Stimulated activated CD8-positive, alpha-beta memory T cell treated with anti-CD3 and anti-CD28 coated beads, Interleukin-4, amount 100 ng/mL, for 1 hour (primary cell): ENCODE measurements at places on chromosomes 4 and X.

DNA sequence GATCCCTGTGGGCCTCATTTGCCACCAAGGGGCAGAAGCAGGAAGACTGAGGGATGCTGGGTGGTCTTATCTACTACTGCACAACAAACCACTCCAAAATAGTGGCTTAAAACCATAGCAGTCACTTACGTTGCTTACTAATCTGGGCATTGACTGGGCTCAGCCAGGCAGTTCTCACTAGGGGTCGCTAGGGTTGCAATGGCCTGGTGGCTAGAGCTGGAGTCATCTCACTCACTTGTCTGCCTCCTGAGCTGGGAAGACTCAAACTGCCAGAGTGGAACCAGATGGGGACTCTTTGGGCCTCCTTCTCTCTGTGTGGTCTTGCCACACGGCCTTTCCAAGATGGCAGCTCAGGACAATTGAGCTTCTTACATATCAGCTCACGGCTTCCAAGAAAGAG lies 216.3 kb upstream of the BCOR start:
- no peak for DNase-seq

- DNase-seq, result no peak
Observed at GRCh38 chr4:82666970-82667665, 105.3 kb upstream of the TMEM150C start.

DNA sequence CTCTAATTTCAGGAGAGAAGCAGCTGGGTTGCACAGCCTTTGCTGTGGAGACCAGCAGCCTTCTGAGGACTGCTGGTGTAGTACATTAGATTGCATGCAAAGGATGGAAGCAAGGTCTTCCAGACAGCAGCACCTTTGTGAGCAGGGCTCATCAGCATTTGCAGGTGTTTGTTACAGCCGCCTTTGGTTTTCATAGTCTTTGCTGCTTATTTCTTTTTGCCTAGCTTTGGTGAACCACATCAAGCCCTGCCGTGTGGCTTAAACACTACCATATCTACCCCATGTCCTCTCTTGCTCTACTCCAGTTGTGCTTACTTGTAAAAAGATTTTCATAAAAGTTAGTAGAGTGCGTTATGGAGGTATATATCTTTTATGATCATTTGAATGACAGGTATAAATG lies 57.5 kb downstream of the MTM1 start:
- no peak for DNase-seq

- DNase-seq, result no peak
Observed at GRCh38 chrX:125436855-125437254, 117.2 kb downstream of the TEX13C start.

GRCh38 chr4:110705440-110705782 lies 82.5 kb upstream of the PITX2 start:
- no peak for DNase-seq

GRCh38 chr4:131046821-131047220 lies 1950.9 kb downstream of the C4orf33 start:
- no peak for DNase-seq

GRCh38 chrX:54271664-54272063 lies 86.2 kb downstream of the WNK3 start:
- no peak for DNase-seq

GRCh38 chr4:64857815-64858214 lies 448.6 kb upstream of the TECRL start:
- DNase-seq, result no peak

DNA sequence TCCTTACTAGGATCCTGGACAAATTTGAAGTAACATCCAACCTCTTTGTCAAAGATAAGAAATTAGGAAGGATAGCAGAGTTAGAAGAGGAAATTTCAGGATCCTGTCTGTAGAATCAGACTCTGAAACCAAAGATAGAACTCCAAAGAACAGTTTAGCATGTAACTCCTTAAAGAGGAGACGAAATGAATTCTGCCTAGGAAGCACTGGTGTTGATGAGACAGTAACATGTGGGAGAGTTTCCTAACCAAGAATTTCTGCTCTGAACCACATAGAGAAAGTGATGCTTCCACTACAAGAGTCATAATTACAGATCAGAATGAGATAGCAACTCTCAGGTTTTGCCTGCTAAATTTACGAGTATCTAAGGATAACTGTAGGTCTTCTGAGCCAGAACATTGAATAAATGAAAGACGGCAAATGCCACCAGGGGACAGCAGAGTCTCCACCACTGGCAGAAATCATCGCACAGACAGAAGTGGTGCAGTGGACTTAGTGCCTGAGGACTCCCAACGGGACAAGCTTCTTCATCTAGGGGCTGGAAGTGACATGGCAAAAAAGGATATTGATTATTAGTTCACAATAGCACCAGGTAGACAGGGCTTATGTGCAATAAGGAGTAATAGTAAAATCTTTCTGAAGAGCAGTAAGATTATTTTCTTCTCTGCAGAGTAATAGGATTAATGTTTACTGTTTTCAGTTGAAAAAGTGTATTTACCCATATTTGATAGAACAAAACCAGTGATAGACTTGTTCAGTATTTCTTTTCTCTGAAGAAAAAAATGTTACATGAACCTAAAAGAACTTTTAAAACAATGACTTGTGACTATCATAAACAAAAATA lies 6.7 kb upstream of the PPID start:
- no peak for DNase-seq

DNA sequence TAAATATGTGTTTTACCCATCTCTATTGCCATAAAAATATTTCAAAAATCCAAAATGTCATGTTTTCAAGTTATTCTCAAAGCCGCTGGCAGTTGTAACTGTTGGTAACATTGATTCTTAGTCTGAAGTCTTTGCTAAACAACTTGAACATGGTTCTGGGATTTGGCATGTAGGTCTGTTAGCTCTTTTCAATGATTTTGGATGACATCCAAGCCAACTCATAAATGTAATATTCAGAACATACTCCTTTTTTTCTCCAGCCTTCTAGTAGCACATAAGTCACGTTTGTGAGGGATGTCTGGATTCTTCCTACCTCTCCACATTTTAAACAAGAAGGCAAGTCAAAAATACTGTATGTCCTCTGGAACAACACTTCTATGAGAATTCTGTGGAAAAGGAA lies 305.3 kb downstream of the PRR32 start:
- DNase-seq, result no peak

GRCh38 chrX:3271834-3272186 lies 74.6 kb downstream of the MXRA5 start:
- no peak for DNase-seq

GRCh38 chr4:125677665-125678307 lies 363.0 kb downstream of the FAT4 start:
- no peak for DNase-seq

- no peak for DNase-seq
Observed at GRCh38 chr4:94803181-94803580, 45.4 kb downstream of the BMPR1B start.

DNA sequence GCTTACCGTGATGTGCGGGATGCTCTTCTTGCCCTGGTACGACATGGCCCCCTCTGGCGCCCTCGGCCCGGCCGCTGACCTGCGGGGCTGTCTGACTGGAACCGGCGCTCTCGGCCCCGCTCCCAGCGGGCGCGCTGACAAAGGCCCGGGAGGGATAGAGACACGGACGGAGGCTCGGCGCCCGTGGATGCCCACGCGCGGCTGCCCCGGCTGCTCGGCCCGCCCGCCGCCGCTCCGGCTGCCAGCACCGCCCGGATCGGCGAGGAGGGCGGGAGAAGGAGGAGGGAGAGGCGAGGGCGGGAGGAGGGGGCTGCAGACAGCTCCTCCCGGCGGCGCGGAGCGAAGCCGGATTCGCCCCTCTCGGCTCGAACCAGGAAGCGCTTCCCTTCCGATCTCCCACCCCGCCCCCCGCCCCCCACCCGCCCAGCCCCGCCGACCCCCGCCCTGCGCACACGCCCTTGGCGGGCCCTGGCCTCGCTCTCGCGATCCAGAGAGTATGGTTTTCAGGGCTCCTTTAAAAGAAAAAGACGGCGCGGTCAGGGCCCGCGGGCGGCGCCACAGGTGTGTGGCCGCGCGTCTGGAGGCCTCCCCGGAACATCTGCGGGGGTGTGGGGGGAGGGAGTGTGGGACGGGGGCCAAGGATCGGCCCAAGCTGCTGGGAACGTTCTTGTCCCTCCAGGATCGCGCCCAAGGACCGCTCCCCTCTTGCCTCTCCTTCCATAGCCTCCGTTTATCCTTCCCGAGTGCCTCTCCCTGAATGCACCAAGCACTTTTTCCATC lies 4.5 kb downstream of the CRMP1 start:
- DNase-seq, result no peak

DNA sequence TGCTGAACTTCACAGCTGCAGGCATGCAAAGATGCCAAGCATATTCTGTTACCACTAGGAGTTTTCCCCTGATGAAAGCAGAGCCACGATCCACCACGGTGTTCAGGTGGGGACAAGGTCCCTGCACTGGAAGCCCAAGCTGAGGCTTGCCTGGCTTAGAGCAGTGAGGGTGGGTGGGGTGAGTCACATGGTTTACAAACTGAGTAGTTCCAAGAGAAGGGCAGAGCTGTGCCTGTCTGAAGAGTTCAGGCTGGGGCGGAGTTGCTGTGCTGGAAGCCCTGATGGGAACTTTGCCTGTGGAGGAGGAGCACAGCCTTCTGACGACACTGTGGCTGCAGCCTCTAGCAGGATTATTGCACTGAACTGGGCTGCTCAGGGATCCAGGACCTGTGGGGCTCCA lies 45.5 kb downstream of the FAM9B start:
- no peak for DNase-seq

DNA sequence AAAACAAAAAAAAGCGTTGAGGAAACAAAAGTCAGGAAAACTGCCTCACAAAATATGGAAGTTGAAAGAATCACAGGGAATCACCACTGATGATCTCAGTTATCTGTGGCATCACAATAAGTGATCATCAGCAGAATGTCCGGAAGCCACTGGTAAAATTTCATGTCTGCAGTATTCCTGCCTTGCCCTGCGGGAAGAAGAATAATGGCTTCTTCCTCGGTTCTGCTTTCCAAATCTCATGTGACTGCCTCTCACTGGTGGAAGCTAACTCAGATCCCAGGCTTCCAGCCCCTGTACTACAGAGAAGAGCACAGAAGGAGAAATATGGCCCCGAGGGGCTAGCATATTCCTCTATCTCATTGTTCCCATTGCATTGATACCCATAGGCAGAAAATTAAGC lies 12.7 kb upstream of the ZNF330 start:
- DNase-seq, result no peak

DNA sequence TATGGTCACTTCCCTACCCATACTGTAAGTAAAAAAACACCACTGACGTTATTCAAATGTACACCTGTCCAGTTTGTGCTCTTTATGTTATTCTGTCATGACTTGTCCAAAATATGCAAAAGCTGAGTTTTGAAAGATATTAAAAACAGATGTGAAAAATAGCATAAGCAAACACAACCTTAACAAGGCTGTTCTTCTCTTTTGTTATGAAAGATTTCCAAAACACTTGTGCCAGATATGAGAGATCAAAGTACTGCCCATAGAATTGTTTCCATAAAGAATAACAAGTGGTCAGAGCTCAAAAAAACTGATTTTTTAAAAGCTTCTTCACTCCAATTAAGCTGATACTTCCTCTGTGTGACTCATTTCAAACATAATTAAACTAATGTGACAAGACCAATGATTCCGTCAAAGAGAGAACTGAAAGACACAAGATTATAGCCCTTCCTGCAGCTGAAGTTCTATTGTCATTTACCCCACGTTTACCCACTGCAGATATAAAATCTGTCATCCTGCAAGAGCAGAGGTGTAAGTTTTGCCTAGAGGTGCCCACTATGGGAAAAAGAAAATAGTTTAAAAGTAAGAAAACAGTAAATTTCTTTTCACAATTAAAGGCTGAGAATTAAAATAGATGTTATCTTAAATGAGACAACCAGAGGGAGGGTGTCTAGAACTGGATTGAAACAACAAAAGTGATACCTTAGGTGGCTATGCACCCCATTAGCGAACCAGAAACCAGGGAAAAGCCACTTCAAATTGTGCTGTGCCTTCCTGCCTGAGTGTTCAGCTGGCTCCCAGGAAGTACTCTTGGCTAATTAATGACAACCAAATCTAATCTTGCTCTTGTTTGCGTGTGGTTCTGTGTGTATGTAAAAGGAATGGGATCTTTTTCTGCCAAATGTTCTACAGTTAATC lies 30.1 kb downstream of the RASSF6 start:
- DNase-seq, result no peak

DNA sequence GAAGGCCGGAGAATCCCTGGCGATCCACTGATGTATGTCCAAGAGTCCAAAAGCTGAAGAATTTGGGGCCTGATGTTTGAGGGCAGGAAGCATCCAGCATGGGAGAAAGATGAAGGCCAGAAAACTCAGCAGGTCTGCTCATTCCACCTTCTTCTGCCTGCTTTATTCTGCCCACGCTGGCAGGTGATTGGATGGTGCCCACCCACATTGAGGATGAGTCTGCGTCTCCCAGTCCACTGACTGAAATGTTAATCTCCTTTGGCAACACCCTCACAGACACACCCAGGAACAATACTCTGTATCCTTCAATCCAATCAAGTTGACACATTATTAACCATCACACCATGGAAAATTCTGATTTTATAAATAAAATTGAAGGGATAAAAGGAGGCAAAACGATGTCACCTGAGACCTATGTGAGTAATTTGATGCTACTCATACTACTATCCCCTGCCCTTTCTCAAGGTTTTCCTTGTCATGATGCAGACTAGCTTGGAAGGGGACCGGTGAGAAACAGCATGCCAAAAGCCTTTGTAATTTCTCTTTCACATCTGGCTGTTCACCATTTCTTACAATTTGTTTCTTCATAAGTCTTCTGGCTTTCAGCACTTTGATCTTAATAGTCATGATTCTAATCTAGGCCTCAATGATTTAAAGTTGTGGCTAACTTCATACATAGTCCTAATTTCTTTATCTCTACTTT lies 9.7 kb upstream of the PYURF start:
- no peak for DNase-seq

DNA sequence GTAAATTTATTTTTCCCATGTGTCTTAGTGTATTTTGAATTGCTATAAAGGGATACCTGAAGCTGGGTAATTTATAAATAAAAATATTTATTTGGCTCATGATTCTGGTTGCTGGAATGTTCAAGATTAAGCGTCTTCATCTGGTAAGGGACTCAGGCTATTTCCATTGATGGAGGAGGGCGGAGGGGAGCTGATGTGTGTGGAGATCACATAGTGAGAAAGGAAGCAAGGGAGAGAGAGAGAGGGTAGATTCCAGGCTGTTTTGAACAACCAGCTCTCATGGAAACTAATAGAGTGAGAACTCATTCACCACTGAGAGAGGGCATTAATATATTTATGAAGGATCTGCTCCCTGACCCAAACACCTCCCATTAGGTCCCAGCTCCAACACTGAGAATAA lies 39.6 kb upstream of the ADGRL3 start:
- no peak for DNase-seq

GRCh38 chrX:2500091-2500802 lies 529 bp downstream of the DHRSX start:
- no peak for DNase-seq

DNA sequence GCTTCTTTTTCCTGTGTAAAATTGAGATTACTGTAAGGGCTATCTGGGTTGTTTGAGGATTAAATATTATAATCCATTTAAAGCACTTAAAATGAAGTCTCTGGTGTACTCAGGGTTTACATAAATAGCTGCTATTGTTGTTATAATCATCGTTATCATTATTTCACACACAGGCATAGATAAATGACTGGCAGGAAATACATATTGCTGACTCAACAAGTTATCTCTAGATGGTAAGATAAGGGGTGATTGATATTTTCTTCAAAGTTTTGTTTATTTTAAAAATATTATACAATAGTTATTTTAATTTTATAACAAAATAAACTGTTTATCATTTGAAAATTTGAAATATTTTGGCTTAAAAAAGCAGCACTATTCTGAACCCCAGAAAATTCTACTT lies 134.3 kb upstream of the DCAF12L2 start:
- no peak for DNase-seq

GRCh38 chrX:64850371-64851082 lies 125.7 kb downstream of the ZC4H2 start:
- DNase-seq, result no peak
